Kidney capillary endothelial cell (primary cell): ENCODE measurements at places on chromosomes 16 and 17.

- no peak for DNase-seq
Measured at GRCh38 chr17:66345264-66345663, 42.9 kb downstream of the PRKCA start.

DNA sequence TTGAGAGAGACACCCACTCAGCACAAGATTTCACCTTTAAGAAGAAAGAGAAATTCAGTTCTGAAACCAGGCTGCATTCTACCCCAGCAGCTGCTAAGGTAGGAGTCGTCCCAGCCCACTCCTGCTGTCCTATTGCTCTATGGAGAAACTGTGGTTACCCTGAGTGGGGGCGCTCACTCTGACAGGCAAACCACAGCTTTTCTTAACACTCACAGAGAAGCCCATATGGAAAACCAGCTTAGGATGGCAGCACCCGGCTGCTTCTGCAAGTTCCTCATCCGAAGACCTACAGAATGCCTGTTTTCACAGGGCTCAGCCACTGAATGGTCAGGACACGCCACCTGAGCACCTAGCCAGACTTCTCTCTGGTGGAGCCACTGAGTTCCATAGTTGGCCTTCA is 7.5 kb downstream of the ATP5PD start:
- DNase-seq, result no peak

- peak; percentile 68 for DNase-seq
Measured at GRCh38 chr17:80859002-80859941, 132.4 kb upstream of the CHMP6 start.

DNA sequence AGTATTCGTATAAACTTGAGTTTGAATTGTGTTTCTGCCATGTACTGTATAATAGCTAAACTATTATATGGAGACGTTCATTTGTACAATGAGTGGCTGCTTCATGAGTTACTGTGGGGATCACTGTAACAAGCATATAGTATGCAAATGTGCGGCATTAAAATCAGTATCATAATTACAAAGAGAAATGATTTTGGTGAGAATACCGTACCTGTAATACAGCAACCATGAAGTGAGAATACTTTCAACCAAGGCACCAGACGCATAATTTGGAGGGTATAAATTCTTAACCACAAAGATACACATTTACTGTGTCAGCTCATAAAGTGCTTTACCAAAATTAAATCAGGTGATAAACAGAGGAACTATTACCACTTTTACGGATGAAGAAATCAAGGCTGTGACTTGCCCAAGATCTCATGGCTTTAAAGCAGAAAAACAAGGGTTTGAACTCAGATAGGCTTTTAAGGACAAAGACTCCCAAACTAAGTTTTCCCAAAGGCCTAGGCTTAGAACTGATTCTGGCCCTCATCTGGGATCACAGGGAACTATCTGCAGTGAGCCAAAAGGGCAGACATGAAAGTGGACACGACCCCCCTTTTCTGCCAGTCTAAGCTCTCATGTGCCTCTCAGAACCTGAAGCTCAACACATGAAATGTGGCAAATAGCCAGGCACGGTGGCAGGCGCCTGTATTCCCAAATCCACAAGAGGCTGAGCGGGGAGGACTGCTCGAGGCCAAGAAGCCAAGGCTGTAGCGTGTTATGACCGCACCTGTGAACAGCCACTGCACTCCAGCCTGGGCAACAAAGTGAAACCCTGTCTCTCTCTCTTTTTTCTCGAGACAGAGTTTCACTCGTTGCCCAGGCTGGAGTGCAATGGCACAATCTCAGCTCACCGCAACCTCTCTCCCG is 6.4 kb downstream of the RPS15A start:
- DNase-seq, result no peak

DNA sequence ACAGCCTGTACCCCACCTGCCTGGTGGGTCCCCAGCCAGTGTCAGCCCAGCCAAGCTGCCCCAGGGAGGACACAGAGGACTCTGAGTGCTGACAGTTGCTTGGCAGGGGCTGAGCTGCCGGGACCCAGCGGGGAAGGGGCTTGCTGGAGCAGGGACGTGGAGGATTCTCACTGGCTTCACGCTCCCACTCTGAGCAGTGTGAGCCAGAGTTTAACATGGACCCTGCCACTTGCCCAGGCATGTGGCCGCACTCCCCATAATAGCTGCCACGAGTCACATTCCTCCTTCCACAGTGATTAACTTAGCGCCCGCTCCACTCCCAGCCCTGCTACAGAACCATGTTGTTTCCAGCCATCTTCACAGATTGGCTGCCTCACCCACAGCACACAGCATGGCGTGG is 31.2 kb downstream of the SREBF1 start:
- no peak for DNase-seq

DNA sequence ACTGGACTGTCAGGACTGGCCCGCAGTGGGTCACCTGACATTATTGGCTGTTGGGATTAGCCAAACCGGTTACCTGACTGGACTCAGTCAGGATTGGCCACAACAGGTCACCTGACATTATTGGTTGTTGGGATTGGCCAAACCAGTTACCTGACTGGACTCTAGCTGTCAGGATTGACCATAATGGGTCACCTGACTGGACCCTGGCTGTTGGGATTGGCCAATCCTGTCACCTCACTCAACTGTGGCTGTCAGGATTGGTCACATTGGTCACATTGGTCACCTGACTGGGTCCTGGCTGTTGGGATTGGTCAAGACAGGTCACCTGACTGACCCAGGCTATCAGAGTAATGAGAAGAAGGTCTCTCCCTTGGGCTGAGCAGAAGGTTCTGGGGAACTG is 207.7 kb upstream of the SDK2 start:
- no peak for DNase-seq

DNA sequence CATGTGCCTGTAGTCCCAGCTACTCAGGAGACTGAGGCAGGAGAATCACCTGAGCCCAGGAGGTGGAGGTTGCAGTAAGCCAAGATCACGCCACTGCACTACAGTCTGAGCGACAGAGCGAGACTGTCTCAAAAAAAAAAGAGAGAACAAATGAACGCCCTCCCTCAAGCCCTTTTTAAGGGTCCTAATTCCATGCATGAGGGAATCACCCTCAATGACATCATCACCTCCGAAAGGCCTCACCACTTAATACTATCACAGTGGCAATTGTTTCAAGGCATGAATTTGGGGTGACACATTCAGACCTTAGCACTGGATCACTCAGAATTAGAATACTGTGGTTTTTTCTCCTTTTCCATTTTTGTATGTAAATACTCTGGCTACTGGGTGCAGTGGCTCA is 57.8 kb downstream of the CHD9NB start:
- DNase-seq, result no peak

DNA sequence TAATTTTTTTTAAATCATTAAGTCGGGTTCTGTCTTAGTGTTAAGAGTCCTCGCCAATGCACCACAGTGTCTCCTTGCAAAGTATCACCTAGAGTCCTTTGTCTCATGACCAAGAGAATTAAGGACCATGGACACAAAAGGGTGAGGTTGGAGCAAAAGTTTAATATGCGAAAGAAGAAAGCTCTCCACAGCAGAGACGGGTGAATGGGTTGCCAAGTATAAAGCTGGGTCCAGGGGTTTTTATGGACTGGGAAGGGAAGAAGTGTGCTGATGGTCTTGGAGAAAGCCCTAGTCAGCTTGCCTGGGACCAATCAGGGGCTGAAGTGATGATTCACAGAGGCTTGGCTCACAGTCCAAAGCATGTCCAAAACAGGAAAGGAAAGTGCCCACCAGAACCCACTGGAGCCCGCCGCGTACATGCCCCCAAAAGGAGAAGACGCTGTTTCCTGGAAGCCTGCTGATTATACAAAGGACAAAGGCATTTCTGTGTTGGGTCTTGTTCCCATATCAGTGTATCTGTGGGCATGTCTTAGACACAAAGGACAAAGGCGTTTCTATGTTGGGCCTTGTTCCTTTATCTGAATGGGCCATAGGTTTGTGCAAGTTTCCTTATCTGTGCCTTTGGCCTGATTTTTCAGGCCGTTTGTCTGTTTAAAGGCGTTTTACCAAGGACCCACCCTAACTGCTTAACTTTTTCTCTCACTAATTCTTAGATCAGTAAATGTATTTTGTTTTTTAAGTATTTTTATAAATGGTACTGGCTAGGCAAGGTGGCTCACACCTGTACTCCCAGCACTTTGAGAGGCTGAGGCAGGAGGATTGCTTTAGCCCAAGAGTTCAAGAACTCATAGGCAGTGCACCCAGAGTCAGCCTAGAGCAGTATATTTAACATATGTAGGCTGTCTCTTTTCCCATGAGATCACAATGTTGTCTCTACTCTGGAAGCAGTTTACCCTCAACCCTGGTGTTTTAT is 28.7 kb upstream of the ATF7IP2 start:
- no peak for DNase-seq

DNA sequence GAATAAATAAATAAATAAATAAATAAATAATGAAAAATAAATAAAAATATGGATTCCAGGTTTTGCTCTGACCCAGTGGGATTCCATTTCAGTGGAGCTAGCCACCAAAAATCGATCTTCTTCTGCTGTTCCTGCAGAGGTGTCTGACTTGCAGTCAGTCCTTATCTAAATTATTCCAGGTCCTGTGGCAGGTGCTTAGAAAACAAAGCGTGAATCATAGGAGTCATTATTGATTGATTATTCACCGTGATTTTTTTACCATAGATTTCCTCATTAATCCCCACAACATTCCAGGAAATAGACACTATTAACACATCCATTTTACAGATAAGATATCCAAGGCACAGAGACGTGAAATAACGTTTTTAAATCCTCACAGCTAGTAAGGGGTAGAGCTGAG is 31.5 kb upstream of the ABR start:
- no peak for DNase-seq

GRCh38 chr17:28447396-28447760 is 26.1 kb upstream of the SLC13A2 start:
- DNase-seq, result no peak

- DNase-seq, result no peak
Measured at GRCh38 chr17:82949984-82950383, 110.2 kb upstream of the ZNF750 start.

DNA sequence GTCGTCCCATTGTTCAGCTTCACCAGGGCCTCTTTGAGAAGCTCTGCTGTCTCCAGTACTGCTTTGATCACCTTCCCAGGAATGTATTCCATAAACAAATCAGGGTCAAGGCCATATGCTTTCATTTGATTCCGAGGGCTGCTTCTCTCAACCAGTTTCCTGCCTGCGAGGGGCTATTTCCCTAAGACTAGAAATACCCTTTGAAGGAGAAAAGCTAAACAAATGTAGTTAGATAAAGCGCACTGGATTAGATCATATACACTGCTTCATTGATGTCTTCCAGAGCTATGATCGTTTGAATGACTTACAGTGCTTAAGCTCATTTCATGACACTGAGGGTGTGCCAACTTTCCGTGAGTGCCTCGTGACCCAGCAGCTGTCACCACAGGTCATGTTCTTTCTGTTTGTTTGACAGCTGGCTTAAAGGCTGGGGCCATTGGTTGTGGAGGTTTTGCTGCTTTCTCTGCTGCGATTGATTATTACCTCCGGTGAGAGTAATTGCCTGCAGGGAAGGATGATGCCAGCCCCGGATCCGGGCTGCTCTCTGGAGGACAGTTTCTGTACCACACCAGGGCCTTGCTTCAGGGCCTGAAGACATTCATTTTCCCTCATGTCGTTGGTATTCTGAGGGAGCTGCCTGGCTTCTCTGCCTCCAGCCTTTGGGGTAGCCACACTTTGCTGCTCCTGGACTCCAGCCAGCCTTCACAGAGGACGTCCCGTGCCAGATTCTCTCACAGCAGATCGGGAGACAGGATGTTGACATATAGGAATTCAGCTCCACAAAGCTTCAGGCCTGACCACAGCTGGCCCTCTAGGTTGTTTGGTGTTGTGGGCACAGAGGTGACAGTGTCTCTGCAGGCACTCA is 3.9 kb downstream of the TIMM22 start:
- peak; percentile 65 for DNase-seq

- no peak for DNase-seq
Measured at GRCh38 chr17:63702721-63703015, 2.7 kb upstream of the LIMD2 start.

GRCh38 chr17:61225178-61225882 is 174.3 kb upstream of the TBX2 start:
- DNase-seq, result no peak

GRCh38 chr16:65185241-65185778 is 63.4 kb upstream of the CDH11 start:
- no peak for DNase-seq

- DNase-seq, result no peak
Measured at GRCh38 chr16:55274391-55274790, 49.6 kb upstream of the IRX6 start.

DNA sequence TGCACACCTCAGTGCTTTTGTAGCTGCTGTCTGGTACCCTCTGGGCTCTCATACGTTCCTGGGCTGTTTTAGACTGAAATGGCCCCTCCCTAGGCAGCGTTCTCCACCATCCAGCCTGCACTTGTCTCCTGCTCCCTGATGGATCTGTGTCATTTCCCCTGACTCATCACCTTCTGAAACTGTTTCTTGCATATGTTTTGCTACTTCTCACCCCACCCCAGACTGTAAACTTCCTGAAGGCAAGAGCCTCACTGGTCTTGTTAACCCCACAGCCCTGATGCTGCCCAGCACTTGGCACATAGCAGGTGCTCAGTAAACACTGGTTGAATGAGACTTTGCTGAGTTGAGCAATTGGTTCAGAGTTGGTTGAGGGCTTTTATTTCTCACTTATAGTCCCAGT is 78.7 kb downstream of the CRISPLD2 start:
- DNase-seq, result peak; percentile 62

GRCh38 chr16:23496821-23497542 is 13.3 kb downstream of the GGA2 start:
- no peak for DNase-seq

- no peak for DNase-seq
Measured at GRCh38 chr16:707062-707538, 1.5 kb upstream of the FBXL16 start.

- no peak for DNase-seq
Measured at GRCh38 chr16:84503751-84504395, 586 bp downstream of the MEAK7 start.

DNA sequence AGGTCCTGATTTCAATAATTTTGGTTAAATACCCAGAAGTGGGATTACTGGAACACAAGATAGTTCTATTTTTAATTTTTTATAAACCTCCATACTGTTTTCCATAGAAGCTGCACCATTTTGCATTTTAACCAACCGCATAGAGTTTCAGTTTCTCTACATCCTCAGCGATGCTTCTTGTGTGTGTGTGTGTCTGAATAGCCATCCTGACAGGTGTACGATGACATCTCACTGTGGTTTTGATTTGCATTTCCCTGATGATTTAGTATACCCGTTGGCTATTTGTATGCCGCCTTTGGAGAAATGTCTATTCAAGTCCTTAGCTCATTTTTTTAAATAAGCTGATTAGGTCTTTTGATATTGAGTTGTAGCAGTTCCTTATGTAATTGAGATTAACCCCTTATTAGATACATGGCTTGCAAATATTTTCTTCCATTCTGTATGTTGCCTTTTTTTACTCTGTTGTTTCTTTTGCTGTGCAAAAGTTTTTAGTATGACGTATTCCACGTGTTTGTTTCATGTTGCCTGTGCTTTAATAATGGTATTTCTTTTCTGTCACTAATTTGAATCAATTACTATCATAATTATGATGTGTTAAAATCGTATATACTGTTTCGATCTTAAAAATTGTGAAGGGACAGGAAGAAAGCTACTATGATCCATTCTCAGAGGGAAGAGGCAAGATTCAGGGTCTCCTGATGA is 227.2 kb upstream of the MON1B start:
- no peak for DNase-seq
